Stimulated activated naive CD8-positive, alpha-beta T cell treated with anti-CD3 and anti-CD28 coated beads, Interleukin-15, amount 100 ng/mL, for 72 hours (primary cell): ENCODE measurements at places on chromosomes 13 and 19.

GRCh38 chr19:15836330-15837220 is 21.1 kb upstream of the OR10H1 start:
- peak; percentile 94 for DNase-seq

DNA sequence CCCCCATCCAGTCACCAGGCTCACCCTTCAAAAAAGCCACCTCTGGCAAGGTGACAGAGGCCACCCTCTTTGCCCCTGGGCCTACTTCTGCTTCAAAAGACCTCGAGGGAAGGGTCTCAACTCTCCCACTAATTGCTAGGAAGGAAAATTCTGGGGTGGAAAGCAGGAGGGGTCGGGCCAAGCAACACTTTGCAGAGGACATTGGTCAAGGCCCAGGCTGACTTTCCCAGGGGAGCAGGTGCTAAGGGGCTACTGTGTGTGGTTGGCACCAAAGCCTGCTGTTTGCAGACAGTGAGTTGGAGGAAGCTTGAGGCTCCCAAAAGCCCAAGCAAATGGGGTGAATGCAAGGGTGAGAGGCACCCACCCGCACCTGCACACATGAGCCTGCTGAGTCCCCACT is 28.6 kb upstream of the VSTM2B start:
- DNase-seq: no peak

GRCh38 chr13:21333186-21333585 is 125.9 kb downstream of the ZDHHC20 start:
- no peak for DNase-seq

DNA sequence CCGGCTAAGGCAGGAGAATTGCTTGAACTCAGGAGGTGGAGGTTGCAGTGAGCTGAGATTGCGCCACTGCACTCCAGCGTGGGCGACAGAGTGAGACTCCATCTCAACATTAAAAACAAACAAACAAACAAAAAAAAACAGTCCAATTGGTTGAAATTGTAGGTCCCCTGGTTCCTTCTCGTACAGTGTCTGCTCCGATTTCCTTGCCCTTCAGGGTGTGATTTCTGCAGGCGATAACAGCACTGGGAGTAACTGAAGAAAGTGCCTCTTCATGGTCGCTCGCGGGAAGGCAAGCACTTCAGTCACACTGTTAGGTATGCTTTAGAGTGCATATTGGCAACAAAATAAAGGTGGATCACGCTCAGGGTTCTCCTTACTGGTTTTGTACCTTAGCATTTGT is 39.7 kb downstream of the TPT1 start:
- no peak for DNase-seq

GRCh38 chr19:41535029-41535622 is 40.8 kb upstream of the CEACAM21 start:
- no peak for DNase-seq

DNA sequence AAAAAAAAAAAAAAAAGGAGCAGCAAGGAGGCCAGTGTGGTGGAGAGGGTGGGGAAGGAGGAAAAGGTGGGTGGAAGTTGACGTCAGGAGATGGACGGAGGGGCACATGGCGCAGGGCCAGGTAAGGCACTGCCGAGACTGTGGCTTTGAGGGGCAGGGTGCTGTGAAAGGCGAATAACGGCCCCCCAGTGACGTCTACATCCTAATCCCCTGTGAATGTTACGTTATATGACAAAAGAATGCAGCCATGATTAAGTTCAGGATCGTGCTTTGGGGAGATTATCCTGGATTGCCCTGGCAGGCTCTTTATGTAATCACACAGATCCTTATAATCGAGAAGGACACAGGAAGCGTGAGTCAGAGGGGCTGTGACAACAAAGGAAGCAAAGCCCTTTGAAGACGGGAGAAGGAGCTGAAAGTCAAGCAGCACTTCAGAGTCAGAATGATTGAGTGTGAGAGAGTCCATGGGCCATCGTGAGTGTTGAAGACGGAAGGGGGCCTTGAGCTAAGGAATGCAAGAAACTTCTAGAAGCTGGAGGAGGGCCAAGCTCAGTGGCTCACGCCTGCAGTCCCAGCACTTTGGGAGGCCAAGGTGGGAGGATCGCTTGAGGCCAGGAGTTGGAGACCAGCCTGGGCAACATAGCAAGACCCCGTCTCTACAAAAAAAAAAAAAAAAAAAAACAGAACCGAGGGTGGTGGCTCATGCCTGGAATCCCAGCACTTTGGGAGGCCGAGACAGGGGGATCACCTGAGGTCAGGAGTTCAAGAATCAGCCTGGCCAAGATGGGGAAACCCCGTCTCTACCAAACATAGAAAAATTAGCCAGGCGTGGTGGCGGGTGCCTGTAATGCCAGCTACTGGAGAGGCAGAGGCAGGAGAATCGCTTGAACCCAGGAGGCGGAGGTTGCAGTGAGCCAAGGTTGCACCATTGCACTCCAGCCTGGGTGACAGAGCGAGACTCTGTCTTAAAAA is 13.8 kb upstream of the CEACAM16 start:
- DNase-seq: no peak

DNA sequence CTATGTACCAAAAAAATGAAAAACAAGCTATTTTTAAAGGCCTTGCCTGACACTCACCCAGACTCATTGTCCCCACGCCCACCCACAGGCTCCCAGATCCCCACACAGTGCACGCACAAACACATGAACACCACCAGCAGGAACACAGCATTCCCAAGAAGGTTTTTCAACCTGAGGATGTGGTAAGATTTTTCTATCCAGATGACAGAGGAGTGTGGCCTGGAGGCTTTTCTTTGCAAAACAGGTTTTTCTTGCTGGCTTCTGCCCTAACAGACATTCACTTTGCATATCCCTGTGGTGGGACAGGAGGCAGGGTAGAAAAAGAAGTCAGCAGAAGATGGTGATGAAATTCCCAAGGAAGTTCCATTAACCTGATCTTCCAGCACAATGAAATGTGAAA is 97.8 kb downstream of the KLF12 start:
- DNase-seq: no peak

DNA sequence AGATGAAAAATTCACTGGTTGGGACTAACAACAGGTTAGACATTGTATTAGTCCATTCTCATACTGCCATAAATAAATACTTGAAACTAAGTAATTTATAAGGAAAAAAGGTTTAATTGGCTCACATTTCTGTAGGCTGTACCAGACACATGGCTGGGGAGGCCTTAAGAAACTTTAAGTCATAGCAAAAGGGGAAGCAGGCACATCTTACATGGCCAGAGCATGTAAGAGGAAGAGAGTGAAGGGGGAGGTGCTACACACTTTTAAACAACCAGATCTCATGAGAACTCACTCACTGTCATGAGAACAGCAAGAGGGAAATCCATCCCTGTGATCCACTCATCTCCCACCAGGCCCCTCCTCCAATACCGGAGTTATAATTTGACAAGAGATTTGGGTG is 125.9 kb downstream of the SUCLA2 start:
- DNase-seq: no peak

GRCh38 chr13:95530178-95530577 is 22.3 kb upstream of the CLDN10 start:
- no peak for DNase-seq

- DNase-seq: no peak
Measured at GRCh38 chr13:113836768-113837559, 26.9 kb downstream of the GAS6 start.

DNA sequence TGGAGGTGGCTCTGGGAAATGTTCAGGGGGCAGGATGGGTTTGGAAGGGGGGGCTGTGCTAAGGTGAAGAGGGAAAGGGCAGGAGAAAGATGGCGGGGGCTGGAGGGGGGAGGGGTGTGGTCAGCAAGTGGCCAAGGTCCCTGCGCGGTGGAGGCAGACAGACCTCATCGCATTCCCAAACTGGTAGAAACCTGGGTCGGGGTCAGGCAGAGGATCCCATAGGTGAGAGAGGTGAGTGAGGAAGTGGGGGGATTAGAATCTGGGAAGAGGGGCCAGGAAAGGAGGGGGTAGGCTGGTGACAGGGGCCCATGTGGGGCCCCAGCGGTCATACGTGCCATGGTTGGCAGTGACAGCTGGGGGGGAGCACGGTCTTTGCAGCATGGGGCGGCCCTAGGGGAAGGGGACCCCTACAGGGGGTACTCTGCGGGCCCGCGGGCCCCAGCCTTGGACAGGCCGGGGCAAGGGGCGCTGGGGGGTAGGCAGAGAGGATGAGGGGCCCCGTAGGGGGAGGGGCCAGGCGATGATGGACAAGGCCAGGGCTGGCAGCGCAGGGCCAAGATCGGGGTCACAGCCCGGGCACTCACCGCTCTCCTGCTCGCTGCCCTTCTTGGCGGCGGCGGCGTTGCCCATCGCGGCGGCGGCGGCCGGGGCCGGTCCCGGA is 514 bp downstream of the PRKACA start:
- no peak for DNase-seq

- DNase-seq: no peak
Measured at GRCh38 chr19:36001605-36002004, 6.6 kb downstream of the SDHAF1 start.

DNA sequence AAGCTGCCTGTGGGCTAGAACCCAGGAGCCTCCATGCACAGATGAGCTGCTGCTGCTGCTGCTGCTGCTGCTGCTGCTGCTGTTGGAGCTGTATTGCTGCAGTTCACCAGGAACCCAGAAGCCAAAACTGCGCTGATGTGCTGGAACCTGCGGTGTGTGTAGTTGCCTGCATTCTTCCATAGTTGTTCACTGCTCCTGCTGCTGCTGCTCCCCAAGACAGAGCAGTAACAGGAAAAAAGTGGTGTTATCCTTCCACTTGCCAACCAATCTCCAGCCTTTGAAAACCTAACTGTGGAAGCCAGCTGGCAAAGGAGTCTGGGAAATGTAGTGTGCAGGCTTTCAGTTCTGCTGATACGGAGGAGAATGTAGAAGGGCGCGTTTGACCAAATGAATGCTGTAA is 37.9 kb downstream of the ARHGAP35 start:
- no peak for DNase-seq

GRCh38 chr13:99800951-99801350 is 170.6 kb downstream of the ZIC5 start:
- no peak for DNase-seq

- no peak for DNase-seq
Measured at GRCh38 chr13:25203127-25203740, 31.1 kb upstream of the AMER2 start.

DNA sequence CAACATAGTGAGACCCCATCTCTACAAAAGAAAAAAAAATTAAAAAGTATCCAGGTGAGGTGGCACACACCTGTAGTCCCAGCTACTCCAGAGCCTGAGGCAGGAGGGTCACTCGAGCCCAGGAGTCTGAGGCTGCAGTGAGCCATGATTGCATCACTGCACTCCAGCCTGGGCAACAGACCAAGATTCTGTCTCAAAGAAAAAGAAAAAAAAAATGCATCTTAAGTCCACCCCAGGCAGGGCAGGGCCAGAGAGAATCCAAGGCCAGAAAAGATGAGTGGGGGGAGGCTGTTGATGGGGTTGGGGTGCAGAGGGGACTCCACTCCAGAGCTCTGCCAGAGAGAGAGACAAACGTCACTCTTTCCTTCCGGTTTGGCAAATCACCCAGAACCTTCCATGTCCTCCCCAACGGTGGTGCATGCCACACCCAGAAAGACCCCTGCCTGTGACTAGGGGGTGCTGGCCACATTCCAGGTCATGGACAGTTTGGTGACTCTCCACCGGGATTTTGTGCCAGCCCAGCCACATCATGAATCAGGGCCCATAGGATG is 431 bp downstream of the FUT3 start:
- no peak for DNase-seq

GRCh38 chr19:8938576-8938975 is 71.6 kb downstream of the MUC16 start:
- DNase-seq: no peak

GRCh38 chr19:41366089-41366488 is 2.1 kb upstream of the B9D2 start:
- DNase-seq: no peak

DNA sequence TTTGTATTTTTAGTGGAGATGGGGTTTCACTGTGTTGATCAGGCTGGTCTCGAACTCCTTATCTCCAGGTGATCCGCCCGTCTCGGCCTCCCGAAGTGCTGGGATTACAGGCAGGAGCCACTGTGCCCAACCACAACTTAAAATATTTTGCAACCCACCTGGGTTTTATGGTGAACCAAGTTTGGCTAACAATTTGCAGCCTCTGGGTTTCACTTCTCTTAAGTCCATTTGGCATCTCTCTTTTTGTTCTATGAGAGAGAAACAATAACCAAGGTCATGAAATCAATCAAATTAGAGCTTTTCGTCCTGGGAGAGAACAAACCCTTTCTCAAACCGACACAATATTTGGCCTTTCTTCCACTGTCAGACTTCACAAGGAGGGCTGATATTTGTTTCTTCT is 5.6 kb upstream of the SMAD9 start:
- DNase-seq: no peak

- DNase-seq: no peak
Measured at GRCh38 chr19:9166846-9167245, 11.9 kb upstream of the OR7D2 start.

GRCh38 chr19:14048443-14049153 is 13.3 kb downstream of the PALM3 start:
- peak; percentile 76 for DNase-seq

- no peak for DNase-seq
Measured at GRCh38 chr13:41122838-41123237, 9.8 kb downstream of the KBTBD6 start.

- no peak for DNase-seq
Measured at GRCh38 chr13:93964146-93964512, 515.4 kb downstream of the DCT start.

GRCh38 chr19:3129112-3129511 is 6.7 kb upstream of the GNA15 start:
- DNase-seq: no peak

GRCh38 chr13:40794414-40795368 is 5.3 kb downstream of the SLC25A15 start:
- DNase-seq: no peak

GRCh38 chr13:40597735-40598365 is 68.6 kb downstream of the FOXO1 start:
- no peak for DNase-seq

DNA sequence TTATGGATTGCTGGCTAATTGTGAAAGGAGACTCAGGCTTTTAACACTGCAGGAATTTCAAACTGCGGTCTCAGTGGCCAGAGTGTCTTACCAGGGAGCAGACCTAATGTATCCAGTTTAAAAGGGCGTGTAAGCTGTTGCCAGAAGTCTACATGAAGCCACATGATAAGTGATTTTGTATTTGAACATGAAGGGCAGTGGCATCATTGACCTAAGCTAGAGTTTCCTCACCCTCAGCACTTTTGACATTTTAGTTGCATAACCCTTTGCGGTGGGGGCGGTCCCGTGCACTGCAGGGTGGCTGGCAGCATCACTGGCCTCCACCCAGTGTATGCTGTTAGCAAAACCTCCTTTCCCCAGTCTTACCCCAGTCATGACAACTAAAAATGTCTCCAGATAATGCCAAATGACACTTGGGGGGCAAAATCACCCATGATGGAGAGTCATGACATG is 23.7 kb upstream of the GPR18 start:
- DNase-seq: no peak

DNA sequence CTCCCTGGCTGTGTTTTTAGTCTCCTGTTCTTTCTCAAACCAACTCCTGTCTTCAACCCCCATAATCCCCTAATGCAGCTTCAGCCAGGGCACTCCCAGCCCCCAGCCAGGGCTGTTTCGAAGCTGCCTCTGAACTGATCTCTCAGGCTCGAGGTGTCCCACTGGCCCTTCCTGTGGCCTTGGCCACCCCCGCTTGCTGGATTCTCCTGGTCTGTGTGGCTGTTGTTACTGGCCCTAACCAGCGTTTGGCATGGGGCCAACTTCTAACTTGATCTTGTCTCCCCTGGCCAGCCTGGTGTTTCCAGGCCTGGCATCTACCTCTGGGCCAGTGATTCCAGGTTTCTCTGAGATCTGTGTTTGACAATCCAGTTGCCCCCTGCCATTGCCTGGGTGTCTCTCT is 11.0 kb downstream of the XAB2 start:
- no peak for DNase-seq

GRCh38 chr19:30788105-30788765 is 416.1 kb downstream of the ZNF536 start:
- no peak for DNase-seq

GRCh38 chr19:10339380-10339960 is at the start of gene ICAM3:
Gene ICAM3, minus strand, starts transcription at chr19:10339624. Its CDS starts 10 bp downstream, at chr19:10339614.
- DNase-seq: peak; percentile 77
